Umbilical cord (tissue), 2 donors: ENCODE measurements at places on chromosomes 7 and 10. TPM values are rescaled to one million over a fixed set of nuclear protein-coding genes. Genes with fewer than 3 reads are reported as not detected.

GRCh38 chr10:36066850-36067249, 424.8 kb upstream of the FZD8 start:
- DNase-seq, result no peak

GRCh38 chr7:156191090-156191489, 378.8 kb upstream of the SHH start:
- no peak for DNase-seq

The NPSR1 gene
- not detected for total RNA-seq

- no peak for DNase-seq
These were observed 10.8 kb downstream of the ZNF467 start for GRCh38 chr7:149762610-149763009.

The OGDHL gene
- not detected for total RNA-seq
